ENCODE measurements at places on chromosomes 12 and 14.

DNA sequence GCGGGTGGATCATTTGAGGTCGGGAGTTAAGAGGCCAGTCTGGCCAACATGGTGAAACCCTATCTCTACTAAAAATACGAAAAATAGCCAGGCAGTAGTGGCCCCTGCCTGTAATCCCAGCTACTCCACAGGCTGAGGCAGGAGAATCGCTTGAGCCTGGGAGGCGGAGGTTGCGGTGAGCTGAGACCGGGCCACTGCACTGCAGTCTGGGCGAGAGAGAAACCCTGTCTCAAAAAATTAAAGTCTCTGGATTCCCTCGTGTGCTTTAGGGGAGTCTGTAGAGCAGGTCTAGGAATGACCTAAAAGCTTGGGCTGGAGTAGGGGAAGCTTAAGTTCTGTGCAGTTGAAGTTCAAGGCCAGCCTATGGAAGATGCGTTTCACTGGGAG is 697 bp upstream of the TULP3 start:
- no peak for DNase-seq

DNA sequence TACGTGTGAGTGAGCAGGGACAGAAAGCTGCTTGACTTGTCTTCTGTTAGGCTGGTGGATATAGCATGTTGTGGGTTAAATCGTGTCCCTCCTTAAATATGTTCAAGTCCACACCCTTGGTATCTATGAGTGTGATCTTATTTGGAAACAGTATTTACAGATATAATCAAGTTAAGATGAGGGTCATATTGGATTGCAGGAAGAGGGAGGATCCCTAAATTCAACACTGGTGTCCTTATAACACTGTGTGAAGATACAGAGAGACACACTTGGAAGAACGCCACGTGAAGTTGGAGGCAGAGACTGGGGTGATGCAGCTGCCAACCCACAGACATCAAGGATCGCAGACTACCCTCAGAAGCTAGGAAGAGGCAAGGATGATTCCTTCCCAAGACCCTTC is 275.2 kb upstream of the SSTR1 start:
- DNase-seq: no peak

GRCh38 chr12:118103201-118103600 is 610 bp downstream of the VSIG10 start:
- DNase-seq: no peak

DNA sequence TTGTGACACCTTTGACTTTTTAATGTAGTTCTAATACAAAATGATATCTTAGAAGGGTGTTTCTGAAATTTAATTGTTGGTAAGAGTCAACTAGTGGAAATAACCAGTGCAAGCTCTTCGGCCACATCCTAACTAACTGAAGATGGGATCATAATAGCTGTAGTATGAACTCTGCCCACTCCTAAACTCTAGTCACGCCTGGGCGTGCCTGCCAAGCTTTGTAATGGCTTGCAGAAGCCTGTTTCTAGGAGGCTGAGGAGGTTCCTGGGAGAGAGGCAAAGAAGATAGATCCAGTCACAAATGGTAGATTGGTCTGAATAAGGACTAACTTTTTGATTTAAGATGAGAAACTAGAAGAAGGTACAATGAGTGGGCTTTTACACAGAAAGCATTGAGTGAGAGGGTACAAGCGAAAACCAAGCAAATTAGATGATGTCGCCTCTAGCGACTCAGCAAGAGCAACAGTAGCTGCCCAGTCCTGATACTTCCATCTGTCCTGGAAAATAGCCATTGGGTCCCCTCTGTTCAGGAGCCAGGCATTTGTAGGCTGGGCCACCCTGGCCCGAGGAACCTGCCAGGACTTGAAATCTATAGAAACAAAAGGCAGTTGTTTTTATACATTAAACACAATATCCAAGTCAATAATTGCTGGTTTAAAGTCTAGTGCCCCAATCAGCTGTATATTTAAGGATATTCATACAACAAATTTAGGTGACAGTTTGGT is 148.8 kb downstream of the SLC38A4 start:
- no peak for DNase-seq

- no peak for DNase-seq
These were observed 135.7 kb downstream of the SRGAP1 start for GRCh38 chr12:63980211-63980610.

GRCh38 chr12:10363914-10364814 is 25.7 kb downstream of the KLRK1 start:
- no peak for DNase-seq

Data from activated T-helper 1 cell treated with anti-CD3 and anti-CD28 coated beads, Interleukin-2, amount 50 U/mL, for 16 hours (primary cell).